Activated naive CD4-positive, alpha-beta T cell (primary cell): ENCODE measurements at places on chromosomes 3 and 15.

DNA sequence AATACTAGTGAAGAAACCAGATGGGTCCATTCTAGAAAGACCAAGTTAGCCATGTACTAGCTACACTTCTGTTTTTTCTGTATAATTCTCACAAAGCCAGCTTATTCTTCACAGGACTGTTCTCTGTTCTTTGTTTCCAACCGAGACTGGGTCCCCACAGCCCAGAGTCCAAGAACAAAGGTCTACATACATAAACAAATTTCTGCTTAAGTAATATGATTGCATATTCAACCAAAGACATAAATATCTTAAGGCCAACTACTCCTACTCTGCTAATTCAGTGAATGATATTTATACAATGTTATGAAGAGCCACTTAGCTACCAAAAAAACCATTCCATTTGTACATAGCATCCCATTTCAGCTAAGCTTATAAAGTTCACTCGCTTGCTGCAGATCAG is 299.8 kb upstream of the CCDC54 start:
- no peak for DNase-seq

DNA sequence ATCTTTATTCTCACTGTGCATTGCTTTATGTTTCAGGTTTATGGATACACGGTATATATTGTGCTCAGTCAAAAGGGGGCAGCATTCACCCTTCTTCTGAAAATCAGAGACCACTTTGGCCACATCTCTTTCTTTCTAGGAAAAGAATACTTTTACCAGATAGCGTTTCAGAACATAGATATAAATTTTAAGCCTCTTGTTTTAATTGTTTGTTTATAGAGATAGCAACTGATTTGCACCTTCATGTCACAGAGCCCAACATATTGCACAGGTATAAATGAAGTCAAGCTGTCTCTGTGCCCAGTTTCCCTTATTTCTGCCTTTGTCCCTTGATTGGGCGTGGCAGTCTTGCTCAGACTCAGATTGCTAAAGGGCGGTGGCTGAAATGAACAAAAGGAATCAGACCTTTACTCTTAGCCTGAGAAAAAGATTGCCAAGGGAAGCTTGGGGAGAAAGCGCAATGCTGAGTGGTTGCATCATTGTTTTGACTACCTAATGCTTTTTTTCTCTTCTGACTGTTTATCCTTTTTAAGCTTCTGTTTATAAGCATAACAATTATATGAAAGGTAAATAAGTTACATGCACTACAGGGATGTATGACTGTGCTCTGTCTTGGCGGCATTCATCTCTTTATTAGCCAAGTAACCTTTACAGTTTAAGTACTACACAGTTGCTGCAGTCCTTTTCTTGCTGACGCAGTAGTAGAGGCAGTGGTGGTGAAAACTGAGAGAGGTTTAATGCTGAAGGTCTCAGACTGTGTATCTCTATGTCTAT is 70.8 kb upstream of the ZBTB20 start:
- DNase-seq = no peak

DNA sequence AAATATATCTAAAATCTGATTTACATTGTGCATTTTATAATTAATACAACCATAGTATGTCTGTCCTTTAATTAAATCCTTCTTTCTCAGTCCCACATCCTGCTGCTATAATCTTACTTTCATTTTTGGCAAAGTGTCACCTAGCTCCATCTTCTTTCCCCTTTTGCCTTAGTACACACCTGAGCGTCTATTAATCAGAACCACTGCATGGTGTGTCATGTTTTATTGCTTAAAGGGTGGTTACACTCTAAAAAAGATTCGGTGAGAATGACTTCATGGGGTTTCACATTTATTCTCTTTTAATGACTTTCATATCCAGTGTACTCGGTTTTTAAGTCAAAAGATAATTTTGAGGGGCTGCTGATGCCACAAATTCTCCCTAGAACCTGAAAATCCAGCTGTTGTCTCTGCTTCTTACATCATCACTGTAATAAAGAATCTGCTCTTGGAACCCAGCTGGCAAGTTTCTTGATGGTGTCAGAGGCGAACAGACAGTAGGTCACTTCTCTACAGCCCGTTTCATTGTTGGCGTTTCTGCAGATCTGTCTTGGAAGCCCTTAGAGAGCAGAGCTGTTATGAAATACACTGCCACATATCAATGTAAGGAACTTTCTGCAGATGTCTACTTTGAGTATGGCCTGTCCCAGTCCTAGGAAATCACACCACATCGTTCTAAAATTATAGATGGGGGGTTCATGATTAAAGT is 99.7 kb downstream of the TIGIT start:
- no peak for DNase-seq

DNA sequence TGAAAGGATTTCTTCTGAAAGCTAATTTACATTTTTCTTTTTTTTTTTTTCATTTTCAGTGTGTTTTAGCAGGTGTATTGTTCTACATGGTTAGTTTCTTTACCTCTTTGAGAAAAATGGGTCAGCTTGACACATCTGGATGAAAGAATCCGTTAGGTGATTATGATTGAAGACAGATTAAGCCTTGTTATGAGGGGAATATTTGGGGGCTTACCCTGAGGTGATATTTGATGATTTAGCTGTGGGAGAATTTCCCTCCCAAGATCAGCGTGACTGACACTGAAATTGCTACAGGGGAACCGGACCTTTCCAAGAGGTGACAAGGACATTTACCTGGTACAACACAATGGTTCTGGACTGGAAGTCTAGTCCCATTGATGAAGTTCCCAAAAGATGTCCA is 147.5 kb downstream of the NFKBIZ start:
- no peak for DNase-seq

GRCh38 chr3:95629802-95630201 is 1184.6 kb upstream of the EPHA6 start:
- no peak for DNase-seq

GRCh38 chr3:198079771-198080520 is 119.9 kb downstream of the LMLN start:
- no peak for DNase-seq

DNA sequence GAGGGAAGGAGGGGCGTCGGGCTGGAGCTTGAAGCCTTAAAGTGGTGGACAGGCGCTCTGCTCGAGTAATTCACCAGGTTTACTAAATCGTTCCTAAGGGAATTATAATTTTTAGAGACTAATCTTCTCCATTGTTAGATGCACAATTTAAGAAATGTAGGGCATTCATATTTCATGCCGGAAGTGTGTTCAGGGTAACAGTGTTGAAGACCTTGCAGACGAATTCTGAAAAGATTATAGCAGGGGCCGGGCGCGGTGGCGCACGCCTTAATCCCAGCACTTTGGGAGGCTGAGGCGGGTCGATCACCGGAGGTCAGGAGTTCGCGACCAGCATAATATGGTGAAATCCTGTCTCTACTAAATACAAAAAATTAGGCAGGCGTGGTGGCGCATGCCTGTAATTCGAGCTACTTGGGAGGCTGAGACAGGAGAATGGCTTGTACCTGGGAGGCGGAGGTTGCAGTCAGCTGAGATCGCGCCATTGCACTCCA is 365 bp upstream of the GTF2A2 start:
- no peak for DNase-seq
